ENCODE measurements at places on chromosomes 2 and 18.

DNA sequence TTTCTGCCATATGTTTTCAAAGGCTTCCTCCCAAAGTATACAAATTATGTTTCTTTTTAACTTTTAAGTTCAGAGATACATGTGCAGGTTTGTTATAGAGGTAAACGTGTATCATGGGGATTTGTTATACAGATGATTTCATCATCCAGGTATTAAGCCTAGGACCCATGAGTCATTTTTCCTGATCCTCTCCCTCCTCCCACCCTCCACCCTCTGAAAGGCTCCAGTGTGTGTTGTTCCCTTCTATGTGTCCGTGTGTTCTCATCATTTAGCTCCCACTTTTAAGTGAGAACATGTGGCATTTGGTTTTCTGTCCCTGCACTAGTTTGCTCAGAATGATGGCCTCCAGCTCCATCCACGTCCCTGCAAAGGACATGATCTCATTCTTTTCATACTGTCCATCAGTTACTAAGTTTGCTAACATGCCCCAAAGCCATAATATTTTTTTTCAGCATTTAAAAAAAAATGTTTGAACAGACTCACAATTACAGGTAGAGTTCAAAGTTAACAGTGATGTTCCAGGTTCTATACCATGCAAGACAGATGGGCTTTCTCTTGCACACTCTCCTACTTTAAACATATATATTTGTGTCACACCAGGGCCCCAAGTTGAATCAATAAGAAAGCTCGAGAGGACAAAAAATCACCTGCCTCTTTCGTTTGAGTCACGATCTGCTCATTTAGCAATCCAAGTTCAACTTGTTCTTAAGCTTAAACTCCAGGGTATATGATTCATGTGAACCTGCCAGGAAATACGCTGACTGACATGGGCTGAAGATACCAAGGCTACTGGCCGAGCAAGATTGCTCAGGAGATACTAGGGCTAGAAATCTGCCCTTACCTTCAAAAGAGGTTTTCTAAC lies 77.6 kb downstream of the AP1S3 start:
- no peak for DNase-seq

GRCh38 chr2:177667626-177668025 lies 275.1 kb downstream of the AGPS start:
- no peak for DNase-seq

DNA sequence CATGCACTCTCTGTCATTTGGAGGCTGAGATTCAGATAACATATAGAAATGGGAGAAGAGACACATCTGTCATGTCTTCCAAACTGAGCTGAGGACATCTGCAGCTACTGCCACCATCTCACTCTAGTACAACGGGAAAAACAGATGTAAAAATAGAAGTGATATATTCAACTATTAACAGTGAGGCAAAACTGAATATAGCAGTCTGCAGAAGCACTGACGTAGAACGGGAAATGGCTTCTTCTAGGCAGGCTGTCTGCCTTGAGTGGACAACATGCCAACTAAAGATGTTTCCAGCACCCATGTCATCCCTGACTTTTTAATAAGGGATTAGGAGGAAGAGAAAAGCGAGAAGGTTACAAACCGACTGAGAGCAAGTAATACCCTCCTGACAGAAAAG lies 51.6 kb downstream of the MRPL33 start:
- no peak for DNase-seq

DNA sequence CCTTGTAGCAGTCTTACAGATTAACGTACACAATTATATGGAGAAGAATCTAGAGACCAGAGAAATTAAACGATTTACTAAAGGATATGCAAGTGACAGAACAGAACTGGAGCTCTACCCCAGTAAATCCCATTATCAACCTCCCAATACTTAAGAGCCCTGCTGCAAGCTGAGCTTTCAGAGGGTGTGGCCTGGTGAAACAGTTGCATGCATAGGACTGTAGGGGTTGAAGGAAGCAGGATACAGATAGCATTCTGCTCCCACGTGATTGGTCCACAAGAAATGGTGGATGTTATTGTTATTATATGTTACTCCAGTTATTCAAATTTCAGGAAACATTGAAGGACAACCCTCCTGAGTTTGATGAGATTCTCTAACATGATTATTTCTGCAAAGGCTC lies 210.8 kb upstream of the THUMPD2 start:
- DNase-seq = no peak

DNA sequence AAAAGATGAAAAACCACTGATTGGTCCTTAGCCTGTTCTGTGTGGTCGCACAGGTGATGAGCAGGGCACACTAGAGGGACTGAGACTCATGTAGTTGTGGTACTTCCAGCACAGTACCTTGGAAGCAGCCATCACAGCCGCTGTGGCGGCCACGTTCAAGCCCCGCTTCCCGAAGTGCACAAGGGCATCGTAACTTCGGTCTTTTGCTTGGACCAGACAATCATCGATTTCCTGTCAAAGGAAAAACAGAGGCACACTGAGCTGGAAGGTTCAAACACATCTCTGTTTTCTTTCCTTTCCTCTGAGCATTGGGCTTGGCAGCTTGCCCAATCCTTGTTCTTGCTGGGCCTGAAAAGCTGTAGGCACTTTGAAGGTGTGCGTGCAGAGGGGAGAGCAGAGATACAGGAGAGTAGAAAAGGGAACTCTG lies 52.6 kb downstream of the MRPL35 start:
- DNase-seq = no peak
